ENCODE measurements at places on chromosomes 1 and 21.
A peak's percentile ranks its signal among the peaks of the same experiment; 100 is the strongest.

DNA sequence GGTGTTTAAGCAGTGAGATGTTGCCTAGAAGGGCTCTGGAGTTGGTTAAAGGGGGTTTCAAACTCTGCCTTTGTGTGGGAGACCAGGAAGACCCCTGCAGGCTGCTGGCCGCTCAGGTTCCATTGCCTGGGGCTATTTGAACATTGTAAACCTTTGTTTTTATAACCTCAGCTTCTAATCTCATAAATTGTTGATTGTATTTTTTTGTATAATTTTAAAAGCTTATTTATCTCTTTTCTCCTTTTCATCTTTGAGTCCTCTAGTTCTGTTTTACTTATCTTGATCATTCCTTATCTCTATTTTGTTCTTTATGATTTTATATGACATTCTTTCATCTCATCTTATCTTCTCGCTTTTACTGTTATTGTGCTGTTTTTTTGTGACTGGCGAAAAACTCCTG lies 45.5 kb upstream of the SOX13 start:
- no peak for DNase-seq

GRCh38 chr21:46153247-46154154 lies 1.9 kb downstream of the FTCD start:
- DNase-seq, result peak; percentile 55

- no peak for DNase-seq
Observed at GRCh38 chr1:161404051-161404597, 36.4 kb upstream of the CFAP126 start.

GRCh38 chr1:65478379-65479026 lies 58.0 kb downstream of the LEPR start:
- DNase-seq, result no peak

GRCh38 chr1:55359611-55360010 lies 144.4 kb upstream of the USP24 start:
- no peak for DNase-seq

- no peak for DNase-seq
Observed at GRCh38 chr1:68010090-68010489, 40.3 kb downstream of the DIRAS3 start.
